ENCODE measurements at places on chromosomes 3 and 15.

DNA sequence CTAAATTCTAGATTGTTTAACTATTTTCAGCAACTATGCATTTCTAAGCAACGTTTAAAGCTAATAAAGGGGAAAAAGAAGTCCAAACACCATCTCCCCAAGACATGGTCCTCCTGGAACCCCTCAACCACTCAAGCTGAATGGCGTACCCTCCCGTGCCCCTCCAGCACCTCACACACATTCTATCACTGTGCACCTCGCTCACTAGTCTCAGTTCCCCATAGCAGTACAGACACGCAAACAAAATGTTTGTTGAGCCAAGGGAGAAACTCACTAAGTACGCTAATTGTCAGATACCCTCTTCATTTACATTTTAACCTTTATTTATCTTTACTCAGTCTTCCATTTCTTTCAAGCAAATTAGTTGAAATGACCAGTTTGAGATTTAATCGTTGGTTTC, 48.8 kb downstream of the ACAP2 start:
- DNase-seq, result no peak

GRCh38 chr15:54810031-54810430, 386.7 kb downstream of the RSL24D1 start:
- no peak for DNase-seq

GRCh38 chr15:78944202-78944625, 632 bp downstream of the CTSH start:
- no peak for DNase-seq

DNA sequence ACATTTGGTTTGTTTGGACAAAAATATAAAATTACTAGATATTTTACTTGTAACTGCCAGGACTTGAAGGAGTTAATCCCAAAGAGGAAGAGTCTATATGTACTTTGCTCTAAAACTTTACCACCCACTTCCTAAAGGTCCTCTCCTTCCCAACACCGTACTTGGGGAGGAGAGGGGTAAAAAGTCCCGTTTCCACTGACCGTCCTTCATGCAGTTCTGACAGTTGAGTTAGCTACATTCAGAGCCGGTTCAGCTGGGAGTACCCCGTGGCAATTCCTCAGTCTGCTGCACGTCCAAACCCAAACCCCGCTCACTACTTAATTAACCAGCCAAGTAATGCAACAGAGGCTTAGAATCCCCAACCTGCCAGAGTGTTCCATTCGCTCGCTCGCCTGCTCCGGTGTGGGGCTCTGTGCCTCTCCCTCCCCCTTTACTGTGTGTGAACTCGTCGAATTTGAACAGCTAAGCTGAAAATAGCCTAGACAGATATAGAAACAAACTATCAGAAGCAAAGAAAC, 519.7 kb downstream of the FOXP1 start:
- DNase-seq, result no peak

DNA sequence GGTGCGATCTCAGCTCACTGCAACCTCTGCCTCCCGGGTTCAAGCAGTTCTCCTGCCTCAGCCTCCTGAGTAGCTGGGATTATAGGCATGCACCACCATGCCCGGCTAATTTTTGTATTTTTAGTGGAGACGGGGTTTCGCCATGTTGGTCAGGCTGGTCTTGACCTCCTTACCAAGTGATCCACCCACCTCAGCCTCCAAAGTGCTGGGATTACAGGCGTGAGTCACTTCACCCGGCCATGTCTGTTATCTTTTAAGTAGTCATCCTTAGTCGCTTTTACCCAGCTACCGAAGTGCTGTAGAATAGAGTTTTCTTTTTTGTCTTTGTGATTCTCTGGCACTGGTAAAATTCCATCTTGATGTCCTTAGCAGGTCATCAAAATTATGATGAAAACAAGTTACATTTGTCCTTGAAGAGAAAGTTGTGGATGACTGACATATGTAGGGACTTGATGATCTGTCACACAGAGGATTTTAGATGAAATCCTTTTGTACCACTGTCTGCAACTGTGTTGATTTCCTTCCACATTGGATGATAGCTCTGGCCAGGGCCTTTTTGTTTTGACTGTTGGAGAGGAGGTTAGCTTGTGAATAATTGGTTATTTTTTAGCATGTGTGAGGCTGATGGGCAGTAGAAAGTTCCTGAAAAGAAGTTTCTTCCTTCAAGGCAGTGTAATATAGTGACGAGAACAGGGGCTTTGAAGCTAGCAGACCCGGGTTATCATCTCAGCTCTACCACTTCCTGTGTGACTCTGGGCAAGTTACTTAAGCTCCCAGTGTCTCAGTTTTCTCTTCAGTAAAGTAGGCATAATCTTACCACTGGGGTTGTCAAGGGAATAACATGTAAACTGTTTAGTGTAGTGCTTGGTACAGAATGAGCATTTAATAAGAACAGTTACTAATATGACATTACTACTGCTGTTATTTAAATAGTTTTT, 18.8 kb downstream of the ATG7 start:
- DNase-seq, result no peak
